ENCODE measurements at places on chromosomes 13 and 19.

DNA sequence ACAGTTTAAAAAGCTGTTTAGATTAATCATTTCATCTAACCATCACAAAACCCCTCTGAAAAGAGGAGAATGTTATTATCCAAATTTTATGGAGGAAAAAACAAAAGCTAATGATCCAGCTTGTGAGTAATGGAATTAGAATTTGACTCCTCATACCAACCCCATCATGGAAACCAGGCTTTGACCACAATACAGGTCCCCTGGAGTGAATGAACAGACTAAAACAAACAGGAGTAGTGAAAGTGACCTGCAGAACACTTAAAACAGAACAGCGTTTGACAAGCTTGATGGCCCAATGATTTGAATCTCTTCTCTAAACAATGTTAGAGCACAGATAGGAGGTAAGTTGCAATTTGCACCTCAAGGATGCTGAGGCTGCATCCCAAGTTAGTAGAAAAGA is 230.0 kb downstream of the DCT start:
- DNase-seq, result no peak

- no peak for DNase-seq
Observed at GRCh38 chr19:50580970-50581634, 12.9 kb upstream of the LRRC4B start.

GRCh38 chr13:110125613-110126272 is 181.2 kb downstream of the COL4A1 start:
- no peak for DNase-seq

DNA sequence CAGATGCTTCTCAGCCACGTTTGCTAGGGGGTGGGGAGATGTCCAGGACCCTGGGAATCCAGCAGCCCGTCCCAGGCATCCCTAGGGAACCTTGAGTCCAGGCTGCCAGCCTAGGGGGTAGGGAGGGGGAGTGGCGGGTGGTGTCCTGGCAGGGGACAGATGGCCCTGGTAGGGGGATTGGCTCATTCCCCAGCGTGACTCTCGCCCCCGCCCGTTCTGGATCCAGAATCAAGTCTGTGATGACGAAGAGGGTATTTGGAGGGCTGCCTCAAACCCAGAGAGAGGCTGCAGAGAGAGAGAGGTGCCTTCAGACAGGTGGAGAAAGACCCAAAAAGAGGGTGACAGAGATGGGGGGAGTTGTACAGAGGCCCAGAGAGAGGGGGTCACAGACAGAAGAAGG is 4.1 kb downstream of the SLC17A7 start:
- no peak for DNase-seq

- peak; percentile 89 for DNase-seq
Observed at GRCh38 chr19:7294558-7295212, 471 bp upstream of the INSR start.
